AG04450 (cell line): ENCODE measurements at places on chromosomes 12 and 14. TPM values are rescaled to one million over a fixed set of nuclear protein-coding genes. Genes with fewer than 3 reads are reported as not detected.

TPCN1 gene
- polyA plus RNA-seq: 10.9 and 11.9 TPM in 2 replicates

CCT2 gene
- 256 and 284 TPM in 2 replicates for polyA plus RNA-seq

CD163L1 gene
- polyA plus RNA-seq: 0.36 and 0.82 TPM in 2 replicates

PPP1R1A gene
- polyA plus RNA-seq: not detected in 2 replicates

WNT5B gene
- polyA plus RNA-seq: 22.2 and 25.2 TPM in 2 replicates

MAP1LC3B2 gene
- polyA plus RNA-seq: 3.1 and 3.8 TPM in 2 replicates

TMEM30B gene
- polyA plus RNA-seq: 0.24 and 0.26 TPM in 2 replicates

SLC10A1 gene
- not detected in 2 replicates for polyA plus RNA-seq

DNAI7 gene
- 0.11 and 0.26 TPM in 2 replicates for polyA plus RNA-seq

KRT3 gene
- polyA plus RNA-seq: not detected in 2 replicates

DNA sequence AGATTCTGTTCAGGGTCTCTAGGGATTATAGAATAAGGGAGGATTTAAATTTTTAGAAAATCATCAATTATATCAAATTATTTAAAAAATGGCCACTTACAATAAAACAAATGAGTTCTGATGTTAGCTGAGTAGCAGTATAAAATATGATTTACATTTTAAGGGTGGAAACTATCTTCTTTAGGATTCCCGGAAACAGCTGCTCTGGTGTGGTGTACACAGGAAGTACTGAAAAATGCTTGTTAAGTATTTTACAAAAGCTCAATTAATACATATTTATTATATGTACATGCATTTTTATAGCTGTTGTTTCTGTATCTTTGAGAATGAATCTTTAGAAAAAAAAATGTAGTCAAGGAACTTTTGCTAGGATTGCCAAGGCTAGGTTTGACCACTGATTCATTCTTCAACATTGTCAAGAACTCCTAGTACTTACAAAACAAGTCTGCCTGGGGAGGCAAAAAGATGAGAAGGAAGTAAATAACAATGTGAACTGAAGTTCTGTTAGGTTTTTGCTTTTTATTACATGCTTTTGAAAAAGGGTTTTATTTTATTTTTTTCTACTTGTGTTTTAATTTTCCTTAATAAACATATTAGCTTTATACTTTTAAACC is 48.0 kb downstream of the ARF6 start:
- no peak for DNase-seq

- DNase-seq: no peak
Measured at GRCh38 chr12:97630875-97631274, 168.3 kb downstream of the RMST start.

- no peak for DNase-seq
Measured at GRCh38 chr14:53027041-53027440, 76.2 kb upstream of the FERMT2 start.

DNA sequence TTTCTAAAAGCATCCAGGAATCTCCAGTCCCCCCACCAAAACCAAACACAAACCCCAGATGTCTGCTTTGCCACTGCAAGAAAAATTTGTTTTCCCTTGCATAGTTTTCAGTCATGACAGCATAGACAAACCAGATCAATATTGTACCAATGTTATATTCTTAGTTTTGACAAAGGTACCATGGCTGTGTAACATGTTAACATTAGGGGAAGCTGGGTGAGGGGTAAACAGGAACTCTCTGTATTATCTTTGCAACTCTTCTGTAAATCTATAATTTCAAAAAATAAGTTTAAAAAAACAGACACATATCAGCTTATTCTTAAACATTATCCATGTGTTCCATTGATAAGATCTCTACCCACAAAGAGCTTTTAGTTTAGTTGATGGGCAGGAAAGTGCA is 44.4 kb upstream of the PWP1 start:
- no peak for DNase-seq

DNA sequence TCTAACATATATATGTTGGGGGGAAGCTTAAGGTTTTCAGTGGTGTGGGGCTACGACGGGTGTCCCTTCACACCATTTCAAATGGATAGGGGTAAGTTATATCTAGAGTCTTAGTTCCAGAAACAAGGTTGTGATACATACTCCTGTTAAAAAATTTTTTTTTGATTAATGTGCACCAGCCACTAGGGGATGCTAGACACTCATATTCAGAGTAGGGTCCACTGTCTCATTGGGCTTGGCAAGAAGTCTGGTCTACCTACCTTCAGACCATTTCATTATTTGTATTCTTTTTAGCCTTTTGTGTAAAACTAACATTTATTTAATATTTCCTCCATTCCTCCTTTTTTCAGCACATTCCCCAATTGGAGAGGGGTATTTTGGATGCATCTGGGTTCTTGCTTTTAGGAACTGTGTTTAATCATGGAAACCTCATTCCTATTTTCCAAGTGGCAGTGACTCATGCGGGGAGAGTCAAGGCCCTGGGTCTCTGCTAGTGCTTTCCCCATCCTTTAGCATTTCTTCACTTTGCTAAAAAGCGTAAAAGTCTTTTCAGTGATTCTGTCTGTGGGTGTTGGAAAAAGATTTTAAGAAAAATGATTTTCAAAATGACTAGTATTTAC is 33.4 kb downstream of the ANO4 start:
- no peak for DNase-seq

- DNase-seq: no peak
Measured at GRCh38 chr12:123131879-123132402, 18.9 kb downstream of the PITPNM2 start.

DNA sequence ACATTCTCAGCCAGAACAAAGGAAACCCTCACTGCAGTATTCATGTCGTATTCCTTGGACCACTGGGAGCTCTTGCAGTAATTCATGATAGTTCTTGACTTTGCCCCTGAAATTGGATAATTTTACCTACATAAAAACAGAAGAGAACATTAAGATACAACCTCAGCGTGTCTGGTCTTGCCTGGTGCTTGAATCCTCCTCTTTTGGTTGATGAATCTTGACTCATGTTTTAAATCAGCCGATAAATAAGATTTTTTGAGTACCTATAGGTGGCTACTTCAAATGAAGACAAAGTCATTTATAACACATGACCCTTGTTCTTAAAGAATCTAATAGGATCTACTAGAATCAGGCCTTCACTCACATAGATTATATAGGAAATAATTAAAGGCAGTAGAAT is 221.0 kb downstream of the PTPRO start:
- DNase-seq: no peak

DNA sequence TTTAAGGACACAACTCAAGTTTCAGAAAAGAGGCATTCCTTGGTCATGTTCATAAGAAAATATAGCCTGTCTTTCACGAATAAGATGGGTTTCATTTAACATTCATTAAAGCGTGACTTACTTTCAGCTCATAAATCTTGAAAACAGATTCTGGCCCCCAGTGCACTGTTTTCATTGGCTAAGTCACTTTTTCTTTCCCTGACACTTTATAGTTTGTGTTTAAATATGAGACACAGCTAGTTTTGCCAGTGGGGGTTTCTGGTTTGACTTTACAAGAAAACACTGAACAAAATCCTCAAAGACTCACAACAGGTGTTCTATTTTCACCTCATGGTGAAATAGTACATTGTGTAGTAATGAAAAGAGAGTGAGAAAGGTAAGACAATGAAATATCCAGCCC is 65.9 kb downstream of the PHLDA1 start:
- DNase-seq: no peak

DNA sequence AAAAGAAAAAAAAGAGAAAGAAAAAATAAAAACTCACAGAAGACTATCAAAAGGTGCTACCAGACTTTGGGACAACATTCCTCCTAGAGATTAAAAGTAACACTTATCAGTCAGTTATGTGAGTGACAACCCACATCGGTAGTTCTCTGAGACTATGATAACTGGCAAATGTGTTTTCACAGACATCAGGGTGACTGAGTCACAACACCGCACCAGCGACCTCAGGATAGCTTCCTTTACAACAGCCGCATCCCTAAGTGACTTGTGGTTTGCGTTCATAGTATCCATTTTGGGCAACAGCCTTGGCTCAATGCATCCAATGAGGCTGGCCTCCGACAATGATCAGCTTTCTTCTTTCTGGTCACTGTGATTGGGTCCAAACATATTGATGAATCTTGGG is 359.1 kb downstream of the TMEM132D start:
- DNase-seq: no peak

DNA sequence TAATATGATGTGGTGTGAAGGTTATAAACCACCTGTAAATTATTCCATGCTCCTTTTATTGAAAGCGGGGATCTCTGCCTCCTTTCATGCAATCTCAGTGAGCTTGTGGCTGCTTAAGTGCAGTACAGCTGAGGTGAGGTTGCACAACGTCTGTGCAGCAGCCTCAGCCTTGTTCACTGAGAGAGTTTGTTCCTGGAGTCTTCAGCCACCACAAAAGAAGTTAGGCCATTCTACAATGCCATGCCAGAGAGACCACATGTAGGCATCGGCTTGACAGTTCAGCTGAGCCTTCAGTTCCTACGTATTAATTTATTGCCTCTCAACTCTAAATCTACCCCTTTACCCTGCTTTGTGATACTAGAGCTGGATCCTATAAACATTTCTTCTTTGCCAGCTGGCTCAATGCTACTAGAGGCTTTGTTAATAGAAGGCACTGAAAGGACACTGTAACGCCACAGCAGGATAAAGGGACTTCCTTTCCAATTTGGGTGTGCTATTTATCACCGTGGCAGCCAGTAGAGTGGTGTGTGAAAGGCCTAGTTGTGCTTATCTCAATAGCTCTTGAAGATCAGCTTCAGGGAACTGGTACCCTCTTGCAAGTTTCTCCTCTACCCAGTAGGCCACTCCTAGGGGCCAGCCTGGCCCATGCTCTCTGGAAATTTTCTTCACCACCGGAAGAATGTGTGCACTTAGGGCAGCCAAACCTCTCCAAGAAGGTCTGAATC is 337.7 kb downstream of the IPO8 start:
- DNase-seq: no peak

DNA sequence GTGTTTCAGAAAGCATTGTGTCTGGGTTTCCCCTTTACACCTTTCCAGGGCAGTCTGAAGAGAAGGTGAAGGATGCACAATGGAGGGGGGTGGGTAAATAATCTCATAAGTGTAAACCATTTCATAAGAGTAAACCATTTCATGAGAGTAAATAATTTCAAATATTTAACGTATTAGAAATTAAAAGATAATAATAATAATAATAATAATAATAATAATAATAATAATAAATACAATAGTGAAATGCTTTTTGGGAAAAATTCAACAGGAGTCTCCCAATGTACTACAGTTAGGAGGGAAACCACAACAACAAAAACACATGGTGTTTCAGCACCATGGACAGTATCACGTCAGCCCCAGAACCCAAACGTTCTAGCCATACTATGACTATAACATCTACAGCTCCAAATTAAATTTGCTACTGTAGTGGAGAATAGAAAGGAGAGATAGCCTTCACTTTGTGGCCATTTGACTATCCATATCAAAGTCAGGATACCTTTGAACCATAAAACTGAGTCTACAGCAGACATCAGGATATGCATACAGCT is 691.8 kb downstream of the BCL11B start:
- DNase-seq: no peak

GRCh38 chr12:131108177-131108955 is 154.7 kb downstream of the ADGRD1 start:
- DNase-seq: no peak

DNA sequence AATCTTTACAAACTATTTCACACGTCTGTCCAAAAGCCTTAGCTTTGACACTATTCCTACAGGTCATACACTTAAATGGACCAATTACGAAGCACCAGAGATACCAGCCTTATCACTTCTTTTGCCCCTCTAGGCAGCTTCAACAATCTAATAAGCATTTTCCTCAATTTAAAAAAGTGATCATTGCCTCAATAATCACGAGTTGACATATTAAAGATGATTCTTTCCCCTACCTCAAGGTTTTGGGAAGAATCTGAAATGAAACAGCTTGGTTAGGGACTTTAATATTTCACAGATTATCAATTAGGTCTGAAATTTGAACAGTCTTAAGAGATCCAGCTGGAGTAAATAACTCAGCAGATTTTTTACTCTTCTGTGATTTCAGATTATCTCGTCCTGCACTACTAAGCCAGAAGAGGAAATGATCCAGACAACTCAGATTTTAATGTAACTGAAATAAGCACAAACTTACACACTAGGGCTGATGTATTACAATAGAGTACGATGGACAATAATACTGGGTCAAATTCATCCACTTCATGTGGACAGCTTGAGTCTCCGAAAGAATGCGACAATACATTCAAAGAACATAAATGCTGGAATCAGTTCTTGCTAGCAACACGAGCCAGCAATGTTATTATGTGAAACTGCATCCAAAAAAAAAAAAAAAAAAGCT is 15.9 kb downstream of the UBE2N start:
- DNase-seq: no peak

GRCh38 chr12:122182887-122183587 is at the start of gene LRRC43:
LRRC43 (plus strand) TSS chr12:122183123; CDS start chr12:122183145, 22 bp downstream.
- DNase-seq: no peak
